RWPE2 (cell line): ENCODE measurements at places on chromosomes 4 and X.

- no peak for DNase-seq
Measured at GRCh38 chrX:150324919-150325318, 38.2 kb upstream of the MAMLD1 start.

DNA sequence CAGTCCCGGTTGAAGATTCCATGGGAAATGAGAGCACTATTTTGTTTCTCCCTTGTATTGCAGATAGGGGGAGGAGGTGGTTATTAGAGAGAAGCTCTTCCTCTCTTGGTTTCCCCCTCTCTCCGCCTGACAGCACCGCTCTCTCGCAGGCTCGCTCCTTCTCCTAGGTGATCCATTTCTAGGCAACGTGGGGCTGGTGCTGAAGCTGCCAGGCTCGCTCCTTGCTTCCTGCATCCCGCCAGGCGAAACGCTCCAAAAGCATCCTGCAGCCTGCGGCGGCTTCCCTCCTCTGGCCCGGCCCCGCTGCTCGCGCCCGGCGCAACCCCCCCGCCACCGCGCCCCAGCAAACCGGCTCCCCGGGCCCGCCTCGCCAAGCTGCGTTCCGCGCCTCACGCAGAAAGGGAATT lies at the start of gene GRID2:
Gene GRID2 (plus strand): TSS at position 346 of the 407 bp plus-strand sequence.
- peak; percentile 43 for DNase-seq

- DNase-seq = no peak
Measured at GRCh38 chr4:111066887-111067286, 444.0 kb upstream of the PITX2 start.

DNA sequence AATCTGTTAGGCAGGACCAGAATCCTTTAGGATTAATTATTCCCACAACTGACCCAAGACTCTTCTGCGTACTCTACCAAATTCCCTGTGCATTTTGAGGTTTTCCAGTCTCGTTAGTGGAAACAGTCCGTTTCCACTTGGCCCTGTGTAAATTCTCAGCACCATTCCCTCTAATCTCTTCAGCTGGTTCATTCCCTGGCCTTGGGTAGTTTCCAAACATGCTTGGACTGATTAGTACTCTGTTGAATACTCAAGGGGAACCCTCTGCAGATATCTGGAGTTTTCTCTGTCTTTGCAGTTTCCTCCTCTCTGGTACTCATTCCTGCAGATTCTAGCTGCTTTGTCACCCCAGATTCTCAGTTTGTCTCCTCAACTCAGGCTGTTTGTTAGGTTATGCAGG lies 80.4 kb downstream of the ZFX start:
- DNase-seq = no peak

- DNase-seq = no peak
Measured at GRCh38 chrX:46589977-46590723, 16.6 kb downstream of the CHST7 start.

DNA sequence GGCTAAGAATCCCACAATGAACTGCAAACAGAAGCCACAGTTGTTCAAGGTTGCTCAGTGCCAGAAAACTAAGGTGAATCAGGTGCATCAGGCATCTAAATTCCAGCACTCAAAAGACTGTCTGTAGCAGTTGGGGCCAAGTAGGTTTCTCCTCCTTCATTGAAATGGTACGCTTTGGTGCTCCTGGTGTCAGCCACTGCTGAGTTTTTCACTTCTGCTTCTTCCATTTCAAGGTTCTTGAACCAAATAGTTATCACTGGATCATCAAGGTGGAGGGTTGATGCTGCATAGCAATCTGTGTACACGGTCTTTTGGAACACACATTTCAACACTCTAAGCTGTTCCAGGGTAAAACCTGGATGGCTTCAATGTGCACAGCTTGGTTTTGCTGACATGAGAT lies 74.4 kb downstream of the TMA16 start:
- DNase-seq = no peak

GRCh38 chr4:146123231-146123630 lies 52.3 kb upstream of the LSM6 start:
- DNase-seq = no peak

DNA sequence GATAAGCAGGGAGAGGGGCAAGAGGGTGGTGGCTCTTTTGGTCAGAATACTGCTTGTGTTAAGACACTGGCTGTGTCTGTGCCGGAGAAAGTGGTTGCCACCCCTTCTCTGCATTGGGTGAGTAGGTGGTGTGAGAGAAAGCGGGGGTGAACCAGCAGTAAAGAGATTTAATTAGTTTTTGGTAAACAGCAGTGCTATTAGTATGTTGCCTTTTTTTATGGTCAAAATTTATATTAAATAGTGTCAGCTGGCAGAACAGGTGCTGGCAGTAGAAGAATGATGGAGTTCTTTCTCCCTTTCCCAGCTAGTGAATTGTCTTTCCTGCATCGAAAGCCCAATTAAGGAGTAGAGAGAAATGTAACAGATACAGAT lies 181.6 kb downstream of the LARP7 start:
- no peak for DNase-seq

DNA sequence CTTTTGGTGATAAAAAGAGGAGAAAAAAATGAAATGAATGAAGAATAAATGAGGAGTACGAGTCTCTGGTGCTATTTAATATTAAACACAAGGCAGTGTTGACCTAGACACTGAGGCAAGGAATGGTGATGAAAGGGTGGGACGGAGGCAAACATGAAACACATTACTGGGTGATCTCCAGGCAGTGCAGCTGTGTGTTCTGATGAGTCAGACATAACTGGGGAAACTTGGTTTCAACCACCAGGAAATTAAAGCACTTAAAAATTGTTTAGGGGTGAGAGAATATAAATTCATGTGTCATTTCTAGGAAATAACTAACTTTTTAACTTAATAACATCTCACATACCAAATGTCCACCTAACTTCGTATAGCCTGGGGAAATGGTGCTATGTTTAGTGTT lies 19.7 kb upstream of the CXCL6 start:
- DNase-seq = no peak

DNA sequence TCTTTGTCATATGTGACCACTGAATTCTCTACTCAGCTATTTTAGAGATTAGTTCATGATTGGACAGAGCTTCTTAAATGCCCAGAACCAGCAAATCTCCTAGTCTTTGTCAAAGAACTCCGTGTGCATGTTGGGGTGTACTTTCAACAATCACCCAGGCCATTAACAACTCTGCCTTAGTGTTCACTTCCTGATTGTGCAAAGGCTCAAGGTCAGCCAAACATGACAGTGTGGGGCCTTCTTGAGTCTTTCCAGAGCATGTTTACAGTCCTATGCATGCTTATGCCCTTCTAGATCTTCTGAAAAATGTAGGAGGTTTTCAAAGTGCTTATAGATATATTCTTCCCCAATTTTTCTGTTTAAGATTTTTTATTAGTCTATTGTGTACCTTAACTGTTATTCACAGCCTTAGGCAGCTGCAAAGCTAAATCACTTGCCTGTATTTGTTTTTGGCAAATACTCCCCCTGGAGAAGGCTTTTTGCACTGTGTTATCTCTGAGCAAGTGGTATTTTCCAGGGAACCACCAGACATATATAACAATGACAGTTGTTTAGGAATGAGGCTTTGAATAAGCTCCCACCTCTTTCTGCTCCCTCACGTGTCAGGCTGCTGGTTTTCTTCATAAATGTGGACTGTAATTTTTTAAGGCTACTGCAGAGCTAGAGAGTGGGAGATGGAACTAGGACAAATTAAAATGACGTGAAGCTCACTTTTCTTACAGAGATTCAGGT lies 24.0 kb upstream of the DRP2 start:
- DNase-seq = no peak

- DNase-seq = no peak
Measured at GRCh38 chr4:151324124-151324751, 1.2 kb downstream of the SH3D19 start.

DNA sequence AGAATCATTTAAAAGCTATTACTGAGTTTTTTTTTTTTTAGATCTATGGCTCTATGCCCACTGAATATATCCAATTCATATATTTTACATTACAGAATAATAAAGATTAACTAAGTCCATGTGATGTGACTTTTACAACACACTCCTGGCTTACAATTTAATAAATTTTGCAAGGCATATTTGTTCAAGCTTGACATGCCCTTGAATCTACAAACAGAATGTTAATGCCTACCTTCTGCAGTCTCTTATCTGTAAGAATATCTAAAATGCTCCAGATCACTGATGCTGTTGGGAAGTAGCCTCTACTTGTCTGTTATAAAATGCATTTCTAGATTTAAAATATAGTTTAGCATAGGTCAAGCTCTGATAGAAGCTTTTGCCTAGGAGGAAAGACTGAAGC lies 100.7 kb upstream of the RASGEF1B start:
- DNase-seq = no peak

GRCh38 chrX:38513112-38513742 lies 48.1 kb upstream of the TSPAN7 start:
- DNase-seq = no peak

DNA sequence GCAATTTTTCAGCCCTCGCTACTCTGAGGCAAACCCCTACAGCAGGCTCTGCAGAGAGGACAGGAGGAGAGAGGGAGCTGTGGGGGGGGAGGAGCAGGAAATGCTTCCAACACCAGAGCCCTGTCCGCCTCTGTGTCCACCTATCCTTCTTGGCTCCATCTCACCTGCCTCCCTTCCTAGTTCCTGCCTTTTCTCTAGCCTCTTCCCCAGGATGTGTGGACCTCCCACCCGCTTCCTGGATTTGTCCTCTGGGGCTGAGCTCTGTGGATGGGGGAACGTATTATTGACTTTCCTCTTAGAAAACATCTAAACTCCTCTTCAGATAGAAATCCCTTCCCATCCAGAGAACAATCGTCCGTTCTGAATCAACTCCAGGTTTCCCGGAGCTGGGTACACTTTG lies 14.4 kb downstream of the ASMT start:
- no peak for DNase-seq

DNA sequence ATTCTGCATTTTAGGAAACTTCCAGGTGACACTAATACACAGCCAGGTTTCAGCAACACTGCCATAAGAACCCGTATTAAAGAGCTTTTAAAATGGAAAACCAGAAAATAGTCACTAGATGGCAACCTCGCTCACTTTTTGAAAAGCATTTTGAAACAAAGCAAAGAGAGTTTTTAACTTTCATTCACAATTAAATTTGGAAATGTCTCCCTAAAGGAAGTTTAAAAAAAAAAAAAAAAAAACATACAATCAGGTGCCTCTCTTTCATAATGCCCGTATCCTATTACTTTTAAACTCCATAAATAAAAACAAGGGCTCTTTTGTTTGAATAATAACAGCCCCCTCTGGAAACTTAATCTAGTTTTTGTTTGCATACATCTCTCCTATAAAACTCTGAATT lies 20.3 kb downstream of the MEPE start:
- no peak for DNase-seq

DNA sequence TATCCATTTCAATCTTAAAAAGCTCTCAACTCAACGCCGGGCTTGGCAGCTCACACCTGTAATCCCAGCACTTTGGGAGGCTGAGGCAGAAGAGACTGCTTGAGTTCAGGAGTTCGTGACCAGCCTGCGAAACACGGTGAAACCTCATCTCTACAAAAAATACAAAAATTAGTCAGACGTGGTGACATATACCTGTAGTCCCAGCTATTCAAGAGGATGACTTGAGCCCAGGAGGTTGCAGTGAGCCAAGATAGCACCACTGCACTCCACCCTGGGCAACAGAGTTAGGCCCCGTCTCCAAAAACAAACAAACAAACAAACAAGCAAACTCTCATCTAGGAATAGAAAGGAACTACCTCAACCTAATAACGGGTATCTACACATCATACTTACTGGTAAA lies 50.8 kb downstream of the PTPN13 start:
- no peak for DNase-seq

DNA sequence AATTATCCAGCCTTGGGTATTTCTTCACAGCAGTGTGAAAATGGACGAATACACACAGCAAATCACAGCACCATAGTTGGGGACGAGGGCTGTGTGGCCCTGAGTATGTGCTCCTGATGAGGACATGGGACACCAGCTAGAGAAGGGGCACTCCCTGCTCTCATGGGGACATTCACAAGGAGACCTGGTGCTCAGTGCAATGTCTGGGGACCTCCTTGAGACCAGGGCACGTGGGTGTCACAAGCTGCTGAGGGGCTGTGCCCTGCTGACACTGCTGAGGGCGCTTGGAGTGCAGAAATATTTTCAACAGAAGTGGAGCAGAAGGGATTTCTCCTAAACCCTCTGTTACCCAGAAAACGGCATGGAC lies 65.4 kb downstream of the TRMT44 start:
- DNase-seq = peak; percentile 13

- no peak for DNase-seq
Measured at GRCh38 chr4:52946855-52947254, 84.7 kb downstream of the RASL11B start.

DNA sequence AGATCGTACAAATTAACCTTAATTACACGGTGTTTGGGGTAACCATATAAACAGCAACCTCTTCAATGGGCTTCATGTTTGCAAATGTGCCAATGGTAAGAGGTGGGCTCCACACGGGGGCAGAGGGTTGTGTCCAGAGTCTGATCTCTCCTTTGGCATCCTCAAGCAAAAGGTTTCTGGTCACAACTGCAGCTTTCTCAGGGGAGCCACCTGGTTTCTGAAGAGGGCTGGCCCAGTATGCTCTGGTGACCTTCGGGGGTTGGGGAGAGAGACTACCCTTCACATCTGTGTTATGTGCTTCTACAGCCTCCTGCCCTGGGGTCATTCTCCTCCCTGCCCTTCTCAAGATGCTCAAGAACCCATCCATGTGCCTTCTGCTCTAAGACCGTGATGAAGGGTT lies 259.6 kb downstream of the CRLF2 start:
- no peak for DNase-seq

GRCh38 chr4:151784706-151785105 lies 23.9 kb upstream of the GATB start:
- DNase-seq = no peak

- DNase-seq = no peak
Measured at GRCh38 chr4:156547439-156547838, 424.2 kb downstream of the PDGFC start.

DNA sequence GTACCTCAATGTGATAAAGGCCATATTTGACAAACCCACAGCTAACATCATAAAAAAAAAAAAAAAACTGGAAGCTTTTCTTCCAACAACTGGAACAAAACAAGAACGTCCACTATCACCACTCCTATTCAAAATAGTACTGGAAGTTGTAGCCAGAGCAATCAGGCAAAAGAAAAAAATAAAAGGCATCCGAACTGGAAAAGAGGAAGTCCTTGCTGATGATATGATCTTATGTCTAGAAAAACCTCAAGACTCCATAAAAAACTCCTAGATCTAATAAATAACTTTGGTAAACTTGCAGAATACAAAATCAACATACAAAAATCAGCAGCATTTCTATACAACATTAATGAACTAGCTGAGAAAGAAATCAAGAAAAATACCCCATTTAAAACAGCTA lies 134.3 kb downstream of the TEX11 start:
- no peak for DNase-seq

GRCh38 chrX:47091149-47091775 lies 13.0 kb downstream of the RGN start:
- DNase-seq = no peak
